Natural killer cell (primary cell): ENCODE measurements at places on chromosomes 16 and 17. TPM values are rescaled to one million over a fixed set of nuclear protein-coding genes. Genes with fewer than 3 reads are reported as not detected.

The OR1D2 gene
- total RNA-seq = not detected

The PITPNC1 gene
- 169 TPM for total RNA-seq

DNA sequence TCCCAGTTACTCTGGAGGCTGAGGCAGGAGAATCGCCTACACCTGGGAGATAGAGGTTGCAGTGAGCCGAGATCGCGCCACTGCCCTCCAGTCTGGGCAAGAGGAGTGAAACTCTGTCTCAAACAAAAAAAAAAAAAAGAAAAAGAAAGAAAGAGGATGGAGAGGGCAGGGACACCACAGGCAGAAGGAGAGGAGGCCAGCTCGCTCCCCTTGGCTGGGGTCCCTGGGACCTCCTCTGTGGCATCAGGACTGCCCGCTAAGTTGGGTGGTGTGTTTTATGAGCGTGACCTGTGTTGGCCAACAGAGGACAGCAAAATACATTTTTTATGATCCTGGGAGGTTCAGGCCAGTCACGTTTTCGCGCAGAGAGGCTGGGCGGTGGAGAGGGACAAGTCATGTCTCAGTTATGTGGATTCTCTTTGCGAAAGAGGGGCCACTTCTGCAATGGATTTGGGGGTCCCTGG lies 229.6 kb downstream of the MRTFB start:
- peak; percentile 62 for DNase-seq

The FA2H gene
- total RNA-seq = 0.14 TPM

DNA sequence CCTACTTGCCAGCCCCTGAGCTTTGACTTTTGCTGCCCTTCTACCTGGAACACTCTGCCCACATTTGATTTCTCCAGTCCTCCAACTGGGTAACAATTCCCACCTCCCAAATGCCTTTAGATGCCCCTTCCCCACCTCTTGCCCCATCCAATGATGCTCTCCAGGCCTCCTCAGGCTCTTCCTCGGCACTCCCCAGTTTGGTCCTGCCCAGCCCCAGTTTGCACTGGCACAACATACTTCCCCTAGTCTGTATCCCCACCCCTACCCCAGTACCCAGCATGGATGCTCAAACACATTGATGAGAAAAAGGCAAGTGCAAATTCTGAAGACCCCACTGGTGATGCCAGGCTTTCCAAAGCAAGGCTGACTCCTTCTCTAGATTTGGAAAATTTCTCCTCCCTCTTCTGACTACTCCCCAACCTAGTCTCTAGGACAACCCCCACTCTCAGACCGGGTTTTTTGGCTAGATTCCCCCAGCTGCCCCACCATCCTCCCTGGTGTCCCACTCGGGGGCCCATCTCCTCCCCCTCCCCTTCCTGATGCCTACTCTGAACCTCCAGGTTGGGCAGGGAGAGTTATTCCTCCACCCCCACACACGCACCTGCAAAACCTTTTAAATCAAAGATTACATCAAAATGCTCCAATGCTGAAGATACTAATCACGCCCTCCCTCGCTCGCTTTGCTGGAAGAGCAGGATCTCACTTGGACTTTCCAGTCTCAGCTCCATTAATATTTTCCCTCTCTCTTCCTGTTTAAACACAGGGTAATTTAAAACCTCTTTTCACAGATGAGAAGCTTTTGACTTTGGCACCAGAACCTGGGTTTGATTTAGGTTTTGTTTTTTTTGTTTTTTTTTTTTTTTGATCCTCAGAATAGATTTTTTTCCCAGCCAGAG lies 94.9 kb downstream of the TMEM132E start:
- no peak for DNase-seq

The CDRT15 gene
- total RNA-seq = not detected

The CDH8 gene
- not detected for total RNA-seq

DNA sequence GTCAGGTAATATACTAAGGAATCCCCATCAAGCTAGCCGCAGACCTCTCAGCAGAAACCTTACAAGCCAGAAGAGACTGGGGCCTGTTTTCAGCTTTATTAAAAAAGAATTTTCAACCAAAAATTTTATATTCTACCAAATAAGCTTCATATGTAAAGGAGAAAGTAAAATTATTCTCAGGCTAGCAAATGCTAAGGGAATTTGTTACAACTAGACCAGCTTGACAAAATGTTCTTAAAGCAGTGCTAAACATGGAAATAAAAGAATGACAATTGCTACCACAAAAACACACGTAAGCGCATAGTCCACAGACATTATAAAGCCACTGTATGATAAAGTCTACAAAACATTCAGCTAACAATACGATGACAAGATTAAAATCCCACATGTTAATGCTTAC lies 449.4 kb upstream of the MON1B start:
- DNase-seq = no peak

DNA sequence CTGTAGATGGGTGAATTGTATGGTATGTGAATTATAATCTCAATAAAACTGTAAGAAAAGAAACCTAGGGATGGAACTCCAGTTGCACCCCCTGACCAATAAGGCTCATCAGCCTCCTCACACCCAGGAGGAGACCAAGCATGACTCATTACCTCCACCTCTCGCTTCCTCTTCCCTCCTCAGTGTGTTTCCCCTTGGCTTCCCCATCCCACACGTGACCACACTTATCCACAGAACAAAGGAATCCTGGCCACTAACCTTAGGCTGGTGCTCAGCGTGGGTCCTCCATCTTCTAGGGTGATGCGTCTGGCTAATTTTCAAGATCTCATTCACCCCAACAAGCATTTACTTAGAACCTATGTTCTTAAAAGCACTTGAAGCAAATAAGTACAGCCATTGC lies 36.2 kb upstream of the MAP3K14 start:
- peak; percentile 24 for DNase-seq

DNA sequence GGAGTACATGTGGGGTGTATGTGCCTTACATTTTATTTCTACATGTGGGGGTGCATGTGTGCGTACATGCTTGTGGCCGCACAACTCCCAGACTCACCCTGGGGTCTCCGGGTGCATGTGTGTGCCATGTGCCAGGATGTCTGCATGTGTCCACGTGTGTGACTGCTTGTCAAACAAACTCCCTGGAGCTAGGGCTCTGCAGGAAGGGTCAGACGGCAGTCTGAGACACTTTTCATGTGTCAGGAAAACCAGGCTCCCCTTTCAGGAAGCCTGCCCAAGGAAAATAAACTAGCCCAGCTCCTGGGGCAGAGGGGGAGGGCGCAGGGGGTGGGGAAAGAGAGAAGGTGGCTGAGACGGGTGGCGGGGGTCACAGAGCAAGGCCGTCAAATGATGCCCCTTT lies 44.7 kb downstream of the FZD2 start:
- DNase-seq = no peak

The TAF1C gene
- 97.7 TPM for total RNA-seq

DNA sequence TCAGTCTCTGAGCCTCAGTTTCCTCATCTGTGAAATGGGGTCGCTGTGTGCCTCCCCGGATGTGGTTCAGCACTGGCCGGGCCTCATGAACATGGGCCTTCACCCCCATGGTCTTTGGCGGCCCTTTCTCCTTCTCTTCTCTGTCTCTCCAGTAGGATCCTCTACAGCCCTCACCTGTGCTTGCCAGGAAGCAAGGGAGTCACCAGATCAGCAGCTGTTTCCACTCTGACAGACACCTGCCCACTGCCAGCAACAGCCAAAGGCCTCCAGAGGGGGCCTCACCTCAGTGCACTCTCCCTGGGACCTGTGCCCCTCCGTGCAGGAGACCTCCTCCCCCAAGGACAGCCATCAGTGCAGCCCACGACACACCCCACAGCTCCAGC lies 89.4 kb downstream of the C16orf78 start:
- DNase-seq = peak; percentile 11

DNA sequence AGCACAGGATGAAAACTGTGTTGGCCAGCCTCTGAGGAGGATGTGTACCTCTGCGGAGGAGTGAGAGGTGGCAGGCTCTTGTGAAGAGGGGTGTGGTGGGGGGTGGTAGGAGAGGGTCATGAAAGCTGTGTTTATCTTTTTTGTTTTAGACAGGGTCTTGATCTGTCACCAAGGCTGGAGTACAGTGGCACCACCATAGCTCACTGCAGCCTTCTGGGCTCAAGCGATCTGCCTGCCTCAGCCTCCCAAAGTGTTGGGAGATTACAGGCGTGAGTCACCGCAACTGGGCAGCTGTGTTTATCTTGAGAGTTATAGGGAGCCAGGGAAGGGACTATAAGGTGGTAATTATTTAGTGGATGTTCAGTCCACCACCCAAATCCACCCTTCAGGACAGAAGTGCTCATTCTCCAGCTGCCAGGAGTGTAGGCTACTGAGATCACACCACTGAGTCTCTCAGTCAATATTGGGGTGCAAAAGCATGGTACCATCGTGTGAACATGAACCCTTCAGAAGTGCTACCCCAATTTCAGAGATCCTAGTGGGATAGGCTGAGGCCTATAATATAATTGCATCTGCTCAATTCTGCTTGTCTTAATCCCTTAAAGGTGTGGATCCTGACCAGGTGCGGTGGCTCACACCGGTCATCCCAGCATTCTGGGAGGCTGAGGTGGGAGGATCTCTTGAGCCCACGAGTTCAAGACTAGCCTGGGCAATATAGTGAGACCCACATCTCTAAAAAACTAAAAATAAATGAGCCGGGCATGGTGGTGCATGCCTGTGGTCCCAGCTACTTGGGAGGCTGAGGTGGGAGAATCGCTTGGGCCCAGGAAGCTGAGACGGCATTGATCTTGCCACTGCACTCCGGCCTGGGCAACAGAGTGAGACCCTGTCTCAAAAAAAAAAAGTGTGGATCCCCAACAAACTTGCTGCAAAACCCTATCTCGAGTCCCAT lies 788 bp upstream of the EXOC3L1 start:
- no peak for DNase-seq

The KRTAP3-1 gene
- not detected for total RNA-seq

GRCh38 chr16:23064639-23065038 lies 84.6 kb downstream of the USP31 start:
- no peak for DNase-seq

DNA sequence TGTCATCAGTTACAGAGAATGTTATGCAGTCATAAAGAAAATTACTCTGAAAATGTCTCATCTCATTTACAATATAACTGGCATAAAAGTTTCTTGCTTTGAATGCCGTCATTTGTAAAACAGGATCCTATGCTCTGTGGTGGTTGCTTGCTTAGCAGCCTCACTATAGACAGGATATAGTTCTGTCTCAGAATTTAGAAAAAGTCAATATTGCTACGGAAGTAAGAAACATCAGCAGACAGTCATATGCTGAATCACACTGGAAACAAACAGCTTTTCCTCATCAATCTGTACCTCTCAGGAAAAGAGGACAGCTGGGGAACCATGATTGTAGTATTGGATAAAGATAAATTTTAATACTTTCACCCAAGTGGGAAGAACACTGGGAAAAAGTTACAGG lies 105.5 kb downstream of the MYO1D start:
- DNase-seq = no peak

DNA sequence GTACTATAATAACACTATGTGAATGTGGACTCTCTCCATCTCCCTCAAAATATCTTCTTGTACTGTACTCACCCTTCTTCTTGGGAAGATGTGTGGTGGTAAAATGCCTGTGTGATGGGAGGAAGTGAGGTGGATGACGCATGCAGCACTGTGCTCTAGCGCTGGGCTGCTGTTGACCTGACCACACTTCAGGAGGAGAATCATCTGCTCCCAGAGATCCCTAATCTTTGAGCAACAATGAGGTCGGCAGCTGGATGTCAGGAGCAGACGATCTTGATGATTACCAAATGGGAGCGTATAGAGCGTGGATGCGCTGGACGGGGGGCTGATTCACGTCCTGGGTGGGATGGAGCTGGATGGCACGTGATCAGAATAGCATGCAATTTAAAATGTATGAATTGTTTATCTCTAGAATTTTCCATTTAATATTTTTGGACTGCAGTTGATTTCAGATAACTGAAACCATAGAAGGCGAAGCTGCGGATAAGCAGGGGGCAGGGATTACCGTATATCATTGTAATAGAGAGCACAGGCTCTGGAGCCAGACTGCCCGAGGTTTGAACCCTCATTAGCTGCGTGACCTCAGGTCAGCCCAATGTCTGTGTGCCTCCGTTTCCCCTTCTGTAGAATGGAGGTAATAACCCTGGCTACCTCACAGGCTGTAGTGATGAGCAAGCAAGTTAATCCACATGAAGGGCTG lies 23.7 kb upstream of the CYLD start:
- DNase-seq = no peak

The DNAAF8 gene
- total RNA-seq = not detected

DNA sequence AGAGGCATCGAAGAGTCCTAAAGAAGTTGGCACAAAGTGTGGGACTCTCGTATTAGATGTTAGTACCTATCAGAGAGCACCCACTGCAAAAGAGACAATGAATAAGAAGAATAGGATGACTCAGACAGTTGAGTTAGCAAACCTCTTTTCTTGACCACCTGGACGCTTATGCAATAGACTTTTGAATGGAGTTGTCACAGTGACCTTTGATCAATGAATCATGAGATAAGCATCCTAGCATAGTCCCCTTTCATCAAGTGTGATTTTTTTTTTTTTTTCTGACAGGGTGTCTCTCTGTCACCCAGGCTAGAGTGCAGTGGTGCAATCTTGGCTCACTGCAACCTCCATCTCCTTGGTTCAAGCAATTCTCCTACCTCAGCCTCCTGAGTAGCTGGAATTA lies 1417.9 kb upstream of the GOT2 start:
- no peak for DNase-seq

GRCh38 chr17:45077643-45078042 lies 16.5 kb downstream of the NMT1 start:
- no peak for DNase-seq

GRCh38 chr16:85582229-85582991 lies 30.7 kb upstream of the GSE1 start:
- DNase-seq = no peak

The LLGL2 gene
- total RNA-seq = 244 TPM

GRCh38 chr16:75288181-75288580 lies 36.8 kb upstream of the BCAR1 start:
- DNase-seq = no peak

GRCh38 chr16:8866118-8866883 lies 2.5 kb downstream of the CARHSP1 start:
- no peak for DNase-seq

- no peak for DNase-seq
Measured at GRCh38 chr17:64185101-64185500, 55.2 kb upstream of the ERN1 start.

DNA sequence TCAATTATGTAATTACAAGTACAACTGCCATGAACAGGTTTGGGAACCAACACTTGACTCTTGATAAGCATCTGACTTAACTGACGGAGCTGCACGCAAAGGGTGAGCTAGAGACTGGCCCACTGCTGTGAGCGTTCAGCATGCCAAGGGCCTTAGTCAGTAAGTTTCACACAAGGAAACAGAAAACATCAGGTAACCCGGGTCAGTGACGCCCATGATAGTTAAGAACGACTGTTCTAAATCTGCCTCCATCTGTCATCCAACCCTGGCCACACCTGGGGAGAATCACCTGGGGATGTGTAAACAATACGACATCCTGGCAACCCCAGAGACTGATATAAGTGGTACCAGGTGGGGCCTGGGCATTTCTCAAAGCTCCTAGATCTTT lies 12.3 kb downstream of the SMIM5 start:
- DNase-seq = no peak

- DNase-seq = no peak
Measured at GRCh38 chr17:81115749-81116464, 49.4 kb upstream of the PVALEF start.

The GDPD3 gene
- 9.1 TPM for total RNA-seq

- DNase-seq = no peak
Measured at GRCh38 chr17:67376415-67376736, 705 bp upstream of the PITPNC1 start.
